ENCODE measurements at places on chromosomes 11 and 22.

DNA sequence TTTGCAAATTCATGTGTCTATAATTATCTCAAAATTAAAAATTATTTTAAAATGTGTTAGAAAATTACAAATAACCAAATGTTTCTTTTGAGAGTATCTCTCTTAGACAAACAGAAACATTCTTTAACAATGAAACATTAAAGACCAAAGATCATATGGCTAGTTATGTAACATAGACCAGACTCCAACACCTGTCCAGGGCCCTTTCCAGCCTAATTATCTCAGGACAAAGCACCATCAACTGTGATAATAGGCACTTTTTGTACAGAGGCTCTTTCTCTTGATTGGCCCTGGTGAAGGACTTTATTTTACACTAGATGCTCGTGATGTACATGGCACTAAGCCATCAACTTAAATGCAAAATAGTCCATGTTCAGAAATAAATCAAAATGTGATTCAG is 5.0 kb upstream of the PLEKHA7 start:
- no peak for DNase-seq

DNA sequence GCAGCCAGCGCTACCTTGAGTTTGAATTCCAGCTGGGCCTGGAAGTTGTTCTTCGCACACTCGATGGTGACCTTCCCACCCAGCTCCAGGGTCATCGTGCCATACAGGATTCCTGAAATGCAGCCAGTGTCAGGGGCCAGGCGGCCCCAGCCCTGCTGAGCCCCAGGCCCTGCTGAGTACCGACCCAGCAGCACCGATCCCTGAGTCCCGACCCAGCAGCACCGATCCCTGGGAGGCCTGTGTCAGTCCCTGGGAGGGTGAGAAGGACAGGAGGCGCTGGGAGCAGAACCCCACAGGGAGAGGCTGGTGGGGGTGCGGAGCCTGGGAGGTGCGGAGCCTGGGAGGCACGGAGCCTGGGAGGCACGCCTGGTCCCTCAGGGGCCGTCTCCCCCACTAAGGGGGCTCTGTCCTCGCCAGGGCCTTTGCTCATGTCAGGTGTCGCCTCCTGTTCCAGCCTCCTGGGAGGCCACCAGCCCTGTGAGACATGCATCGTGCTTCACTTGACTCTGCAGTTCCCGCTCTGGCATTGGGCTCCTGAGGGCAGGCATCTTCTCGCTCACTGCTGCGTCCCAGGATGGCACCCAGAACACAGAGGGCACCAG is 37.1 kb upstream of the CARS1 start:
- DNase-seq = no peak

GRCh38 chr11:93537767-93538261 is 5.4 kb downstream of the SMCO4 start:
- DNase-seq = no peak

DNA sequence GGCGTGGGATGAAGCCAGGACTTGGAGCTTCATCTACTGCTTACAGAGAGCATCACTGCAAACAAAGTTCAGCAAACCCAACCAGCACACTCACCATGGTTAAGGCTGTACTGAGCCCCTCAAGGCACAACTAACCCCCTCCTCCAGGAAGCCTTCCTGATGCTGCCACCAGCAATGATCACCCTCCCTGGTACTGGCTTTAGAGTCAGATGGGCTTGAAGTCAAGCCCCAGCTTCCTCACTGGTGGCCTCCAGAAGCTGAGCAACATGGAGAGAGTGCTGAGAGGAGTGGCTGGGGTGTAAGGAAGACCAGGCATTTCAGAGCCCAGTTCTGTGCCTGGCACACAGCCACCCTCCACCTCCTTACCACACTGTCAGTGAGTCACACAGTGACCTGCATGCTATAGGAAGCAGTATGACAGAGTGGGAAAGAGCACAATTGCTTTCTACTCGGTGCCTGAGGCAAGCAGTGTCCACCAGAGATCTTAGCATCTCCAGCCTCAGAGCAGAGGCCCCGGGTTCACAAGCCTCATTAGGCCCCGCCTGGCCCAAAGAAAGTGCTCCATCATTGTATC is 24.7 kb upstream of the BAIAP2L2 start:
- no peak for DNase-seq

GRCh38 chr11:4704790-4705334 is 278 bp downstream of the MMP26 start:
- DNase-seq = no peak

DNA sequence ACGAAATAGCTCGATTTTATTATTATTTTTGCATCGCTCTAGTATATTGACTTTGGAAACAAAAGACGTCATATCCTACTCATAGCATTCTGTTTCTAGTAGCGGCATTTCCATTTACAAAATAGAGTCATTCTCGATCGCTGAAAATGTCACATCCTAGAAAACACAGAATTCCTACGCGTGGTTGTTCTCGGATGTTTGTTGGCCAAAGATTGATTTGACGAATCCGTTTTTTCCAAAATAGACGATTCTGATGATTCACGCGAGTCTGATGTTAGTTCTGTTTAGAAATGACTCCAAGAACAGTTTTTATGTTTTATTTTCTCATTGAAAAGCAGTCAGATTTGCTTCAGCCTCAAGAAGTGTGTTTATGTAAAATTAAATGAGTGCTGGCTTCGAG is 47.6 kb downstream of the SMIM38 start:
- DNase-seq = no peak

GRCh38 chr22:42127606-42128005 is 3.0 kb downstream of the CYP2D6 start:
- no peak for DNase-seq

- DNase-seq = no peak
Observed at GRCh38 chr11:824942-825341, 2.8 kb upstream of the CRACR2B start.

- DNase-seq = peak; percentile 77
Observed at GRCh38 chr11:61949169-61950034, 749 bp upstream of the BEST1 start.
